Brain (organoid and tissue), 16 donors: ENCODE measurements at places on chromosomes 5 and 9.

- peak; percentile 19 for DNase-seq
Observed at GRCh38 chr9:93673021-93673838, 96.8 kb downstream of the PHF2 start.

DNA sequence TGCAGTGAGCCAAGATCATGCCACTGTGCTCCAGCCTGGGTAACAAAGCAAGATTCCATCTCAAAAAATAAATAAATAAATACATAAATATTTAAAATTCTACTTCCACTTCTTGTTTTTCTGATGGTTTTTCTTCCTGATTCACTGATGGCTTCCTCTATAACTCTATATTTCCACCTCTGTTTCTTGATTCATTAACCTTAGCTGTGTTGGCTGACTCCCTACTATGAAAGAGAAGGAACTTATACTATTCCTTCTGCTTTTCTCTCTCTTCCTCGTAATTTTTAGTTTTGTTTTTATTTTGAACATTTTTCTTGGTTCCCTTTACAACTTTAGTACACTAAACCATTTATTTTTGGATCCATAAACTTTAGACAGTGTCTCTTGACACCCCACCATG is 103.5 kb downstream of the MAMDC2 start:
- no peak for DNase-seq

DNA sequence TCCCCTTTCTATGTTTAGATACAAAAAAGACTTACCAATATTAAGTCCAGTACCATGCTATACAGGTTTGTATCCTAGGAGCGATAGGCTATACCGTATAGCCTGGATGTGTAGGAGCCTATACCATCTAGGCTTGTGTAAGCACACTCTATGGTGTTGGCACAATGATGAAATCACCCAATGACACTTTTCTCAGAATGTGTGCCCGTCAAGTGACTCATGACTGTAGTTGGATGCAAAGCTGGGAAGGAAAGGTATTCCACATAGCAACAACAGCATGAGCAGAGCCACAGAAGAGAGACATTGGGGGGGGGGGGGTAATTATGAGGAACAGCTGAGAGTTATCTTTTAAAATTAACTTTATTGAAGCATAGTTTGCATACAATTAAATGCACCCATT is 63.2 kb downstream of the TTLL11 start:
- DNase-seq, result no peak

DNA sequence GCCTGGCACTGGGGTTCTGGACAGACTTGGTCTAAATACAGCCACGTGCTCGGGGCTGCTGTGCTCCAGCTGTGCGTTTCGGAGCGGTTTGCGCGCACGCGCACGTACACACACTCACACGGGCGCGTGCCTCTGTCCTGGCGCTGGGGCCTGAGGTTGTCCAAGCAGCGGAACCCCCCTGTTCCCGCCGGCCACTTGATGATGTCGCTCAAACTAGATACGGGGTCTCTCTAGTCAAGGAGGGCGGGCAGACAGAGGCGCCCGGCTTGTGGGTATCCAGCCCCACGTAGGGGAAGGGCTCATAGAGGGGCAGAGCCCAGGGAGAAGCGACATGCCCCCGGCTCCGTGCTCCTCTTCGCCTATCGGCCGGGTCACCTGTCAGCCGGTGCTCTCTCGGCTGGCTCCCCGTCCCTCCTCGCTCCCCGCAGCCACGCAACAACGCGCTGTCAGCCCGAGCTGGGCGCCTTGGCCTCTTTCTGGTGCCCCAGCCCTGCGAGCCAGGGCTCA is 8.9 kb downstream of the NR2F1-AS1 start:
- DNase-seq, result peak; percentile 81

GRCh38 chr9:31153250-31153840 is 1231.1 kb upstream of the ACO1 start:
- no peak for DNase-seq

GRCh38 chr5:14650052-14650451 is 14.5 kb upstream of the OTULIN start:
- no peak for DNase-seq

DNA sequence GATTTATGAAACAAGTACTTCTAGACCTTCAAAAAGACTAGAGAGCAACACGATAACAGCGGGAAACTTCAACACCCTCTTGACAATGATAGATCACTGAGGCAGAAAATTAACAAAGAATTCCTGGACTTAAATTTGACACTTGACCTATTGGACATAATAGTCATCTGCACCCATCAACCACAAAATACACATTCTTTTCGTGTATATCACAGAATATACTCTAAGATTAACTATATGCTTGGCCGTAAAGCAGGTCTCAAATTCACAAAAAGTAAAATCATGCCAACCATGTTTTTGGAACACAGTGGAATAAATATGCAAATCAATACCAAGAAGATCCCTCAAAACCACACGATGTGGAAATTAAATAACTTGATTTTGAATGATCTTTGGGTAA is 559.4 kb downstream of the DNAH5 start:
- no peak for DNase-seq

DNA sequence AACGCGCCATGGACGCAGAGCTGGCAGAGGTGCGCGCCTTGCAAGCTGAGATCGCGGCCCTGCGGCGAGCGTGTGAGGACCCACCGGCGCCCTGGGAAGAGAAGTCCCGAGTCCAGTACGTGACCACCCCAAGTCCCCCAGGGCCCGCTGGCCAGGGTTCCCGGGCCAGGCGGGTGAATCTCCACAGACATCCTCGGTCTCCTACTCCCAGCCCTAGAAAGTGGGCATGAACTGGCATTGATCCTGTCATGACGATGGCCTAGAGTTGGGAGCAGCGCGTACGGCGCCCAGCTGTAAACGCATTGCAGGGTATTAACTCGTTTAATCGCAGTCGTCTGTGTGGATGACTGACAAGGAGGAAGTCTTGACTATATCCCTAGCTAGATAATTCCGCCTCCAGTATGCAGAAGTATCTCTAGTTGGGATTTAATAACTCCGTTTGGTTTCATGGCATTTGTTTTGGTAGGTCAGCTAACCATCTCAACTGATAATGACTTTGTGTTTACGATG is 293 bp downstream of the CENPP start:
- no peak for DNase-seq

- peak; percentile 66 for DNase-seq
Observed at GRCh38 chr9:126150411-126151030, 176.1 kb upstream of the MVB12B start.

DNA sequence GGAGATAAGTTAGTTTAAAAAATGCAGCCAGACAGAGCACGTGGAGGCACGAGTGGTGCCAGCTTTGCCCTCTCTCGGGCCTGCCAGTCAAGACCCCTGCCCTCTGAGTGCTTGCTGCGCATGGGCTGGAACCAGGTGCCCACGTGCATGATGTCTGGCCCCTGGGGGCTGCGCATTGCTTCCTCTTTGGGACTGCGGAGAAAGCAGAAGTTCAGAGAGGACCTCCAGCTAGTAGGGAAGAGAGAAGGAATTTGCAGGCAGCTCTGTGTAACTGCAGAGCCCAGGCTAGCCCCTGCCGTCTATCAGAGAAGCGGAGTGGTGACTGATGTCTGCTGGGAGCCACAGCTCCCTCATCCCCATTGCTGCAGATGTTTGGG is 9.7 kb upstream of the RNU6ATAC start:
- no peak for DNase-seq

GRCh38 chr5:33549982-33550567 is 109.3 kb downstream of the TARS1 start:
- no peak for DNase-seq

- no peak for DNase-seq
Observed at GRCh38 chr5:107321906-107322305, 348.8 kb downstream of the EFNA5 start.

GRCh38 chr9:24451346-24451745 is 94.4 kb downstream of the IZUMO3 start:
- no peak for DNase-seq
